ENCODE measurements at places on chromosomes 6 and 20. TPM values are rescaled to one million over a fixed set of nuclear protein-coding genes. Genes with fewer than 3 reads are reported as not detected.

DNA sequence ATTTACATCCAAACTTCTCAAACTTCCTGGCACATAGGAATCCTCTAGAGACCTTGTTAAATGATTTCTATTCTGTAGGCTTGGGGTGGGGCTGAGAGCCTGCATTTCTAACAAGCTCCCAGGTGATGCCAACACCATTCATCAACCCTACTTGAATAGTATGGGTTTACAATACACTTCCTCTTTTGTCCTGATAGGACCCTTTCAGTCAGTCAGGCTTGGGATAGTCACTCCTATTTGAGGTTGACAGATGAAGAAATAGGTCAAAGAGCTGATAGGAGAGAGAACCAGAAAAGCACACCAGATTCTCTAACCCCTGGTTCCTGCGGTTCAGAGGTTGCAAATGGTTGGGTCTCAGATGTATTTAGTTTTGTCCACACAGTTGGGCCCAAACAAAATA, 273.4 kb downstream of the TSHZ2 start:
- DNase-seq = no peak

DNA sequence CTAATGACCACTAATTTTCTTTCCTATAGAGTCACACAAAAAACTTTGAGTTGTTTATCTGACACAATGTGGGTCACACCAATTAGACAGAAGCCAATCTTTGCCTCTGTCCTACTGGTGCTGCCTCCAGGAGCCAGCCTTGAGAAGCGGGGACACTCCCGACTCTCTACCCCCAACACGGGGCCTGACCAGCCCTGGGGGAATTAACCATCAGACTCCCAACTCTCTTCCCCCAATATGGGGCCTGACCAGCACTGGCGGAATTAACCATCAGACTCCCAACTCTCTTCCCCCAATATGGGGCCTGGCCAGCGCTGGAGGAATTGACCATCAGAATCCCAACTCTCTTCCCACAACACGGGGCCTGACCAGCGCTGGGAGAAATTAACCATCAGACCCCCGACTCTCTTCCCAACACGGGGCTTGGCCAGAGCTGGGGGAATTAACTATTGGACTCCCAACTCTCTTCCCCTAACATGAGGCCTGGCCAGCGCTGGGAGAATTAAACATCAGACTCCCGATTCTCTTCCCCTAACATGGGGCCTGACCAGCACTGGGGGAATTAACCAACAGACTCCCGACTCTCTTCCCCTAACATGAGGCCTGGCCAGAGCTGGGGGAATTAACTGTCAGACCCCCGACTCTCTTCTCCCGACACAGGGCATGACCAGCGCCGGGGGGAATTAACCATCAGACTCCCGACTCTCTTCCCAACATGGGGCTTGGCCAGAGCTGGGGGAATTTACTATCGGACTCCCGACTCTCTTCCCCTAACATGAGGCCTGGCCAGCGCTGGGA, 12.5 kb downstream of the CST7 start:
- DNase-seq = no peak

Gene BAG2
- total RNA-seq = 3.7 TPM

Gene MKKS
- total RNA-seq = 7.9 TPM

Gene DNAH8
- 0.06 TPM for total RNA-seq
